Sciatic nerve (tissue), 2 donors: ENCODE measurements at places on chromosomes 6 and 20. TPM values are rescaled to one million over a fixed set of nuclear protein-coding genes. Genes with fewer than 3 reads are reported as not detected.

GRCh38 chr6:163319609-163320366 is 94.7 kb upstream of the QKI start:
- no peak for DNase-seq

GRCh38 chr20:50346374-50347283 is 156.0 kb downstream of the CEBPB start:
- peak; percentile 91 for DNase-seq

DNA sequence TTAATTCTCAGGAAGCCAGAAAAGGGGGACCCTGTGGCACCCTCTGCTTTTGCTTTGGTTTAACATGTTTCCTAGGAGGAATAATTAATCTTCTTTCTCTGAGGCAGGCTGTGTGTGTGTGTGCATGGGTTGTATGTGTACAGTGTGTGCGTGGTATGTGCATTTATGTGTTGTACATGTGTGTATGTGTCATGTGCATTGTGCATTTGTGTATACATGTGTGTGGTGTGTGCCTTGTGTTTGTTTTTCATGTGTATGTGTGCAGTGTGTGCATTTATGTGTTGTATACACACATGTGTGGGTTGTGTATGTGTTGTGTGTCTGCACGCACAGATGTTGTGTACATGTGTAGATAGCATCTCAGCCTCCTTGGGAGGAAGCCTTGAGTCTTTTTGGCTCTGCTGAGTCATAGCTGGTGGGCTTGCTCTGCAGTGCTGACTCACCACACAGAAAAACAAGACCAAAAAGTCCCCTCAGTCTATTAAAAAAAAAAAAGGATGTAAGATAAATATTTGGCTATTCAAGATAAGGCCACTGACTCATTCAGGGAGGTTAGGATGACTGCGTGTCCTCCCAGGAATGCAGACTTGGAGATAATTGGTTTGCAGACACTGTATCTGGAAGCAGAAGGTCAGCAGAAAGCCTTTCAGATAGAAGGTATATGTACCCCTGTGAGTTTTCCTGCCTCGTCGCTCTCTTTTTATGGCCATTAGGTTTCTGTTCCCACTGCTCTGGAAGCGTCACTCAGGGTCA is 58.6 kb downstream of the SYNJ2 start:
- DNase-seq, result no peak

The SLC17A9 gene
- 3.8 TPM for total RNA-seq

GRCh38 chr20:21618759-21619416 is 86.6 kb upstream of the PAX1 start:
- no peak for DNase-seq

DNA sequence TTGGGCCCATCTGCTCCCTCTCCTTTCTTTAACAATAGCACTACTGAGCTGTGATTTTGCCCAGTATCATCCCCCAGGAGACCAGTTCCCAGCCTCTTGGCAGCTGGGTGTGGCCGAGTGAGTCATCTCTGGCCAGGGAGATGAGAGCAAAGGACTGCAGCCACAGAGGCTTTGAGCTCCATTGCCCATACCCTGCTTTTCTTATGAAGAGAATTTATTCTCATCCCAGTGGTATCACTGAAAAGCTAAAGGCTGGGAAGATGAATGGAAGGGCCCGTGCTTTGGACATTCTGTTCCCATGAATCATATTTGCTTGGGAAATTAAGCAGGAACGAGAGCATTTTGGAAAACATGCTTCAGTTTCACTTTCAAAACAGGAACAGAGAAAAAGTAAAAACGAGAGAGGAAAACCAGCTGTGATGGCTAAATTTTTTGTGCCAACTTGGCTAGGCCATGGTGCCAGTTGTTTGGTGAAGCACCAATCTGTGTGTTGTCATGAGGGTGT is 14.9 kb downstream of the CST3 start:
- DNase-seq, result no peak

- no peak for DNase-seq
Measured at GRCh38 chr20:10438217-10438616, 3.1 kb downstream of the SLX4IP start.

The SUMO4 gene
- 7.1 TPM for total RNA-seq

The MROH8 gene
- total RNA-seq, result 5.2 TPM

DNA sequence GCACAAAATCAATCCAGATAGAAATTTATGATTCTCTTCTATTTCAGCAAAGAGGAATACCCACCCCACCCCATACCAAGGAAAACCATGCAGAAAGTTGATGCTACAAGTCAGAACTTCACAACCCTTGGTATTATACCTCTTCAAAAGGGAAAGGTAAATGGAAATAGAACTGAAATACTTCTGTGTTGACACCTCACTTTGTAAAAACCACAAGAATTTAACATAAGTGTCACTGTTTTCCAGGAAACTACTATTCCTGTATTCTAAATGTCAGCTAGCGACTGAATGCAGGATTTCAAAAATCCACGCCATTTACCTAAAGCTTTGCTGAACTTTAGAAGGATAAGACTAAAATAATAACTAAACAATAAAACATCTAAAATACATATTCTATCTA is 3.6 kb downstream of the CPNE1 start:
- DNase-seq, result no peak

GRCh38 chr6:142613981-142614380 is 312.2 kb downstream of the ADGRG6 start:
- no peak for DNase-seq

The NINL gene
- total RNA-seq, result 14.8 TPM

- DNase-seq, result no peak
Measured at GRCh38 chr6:30711758-30712380, 5.2 kb downstream of the MDC1 start.

DNA sequence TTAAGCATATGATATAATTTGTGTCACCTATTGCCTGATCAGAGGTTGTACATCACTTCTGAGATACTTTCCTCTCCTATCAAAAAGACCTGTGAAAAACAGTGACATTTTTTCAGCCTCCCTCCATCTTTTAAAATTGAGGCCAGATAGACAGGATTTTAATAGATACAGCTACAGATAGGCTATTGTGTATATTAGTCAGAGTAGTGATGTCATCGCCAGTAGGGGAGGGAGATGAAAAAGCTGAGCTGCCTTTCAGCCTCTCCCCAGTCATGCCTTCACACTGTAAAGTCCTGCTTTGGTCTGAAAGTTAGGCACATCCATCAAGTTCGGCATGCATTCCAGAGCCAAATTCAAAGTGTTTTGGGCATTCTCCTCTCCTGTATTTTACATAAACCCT is 7.9 kb upstream of the PABPC1L start:
- no peak for DNase-seq

The UNC5CL gene
- 1.6 TPM for total RNA-seq

GRCh38 chr6:91653895-91654294 is 1067.0 kb upstream of the MAP3K7 start:
- no peak for DNase-seq

The DYNLT2 gene
- total RNA-seq, result 2.9 TPM

GRCh38 chr6:31727717-31728671 is 1.1 kb downstream of the DDAH2 start:
- no peak for DNase-seq

The PRRT1 gene
- total RNA-seq, result 6.1 TPM

The MATN4 gene
- total RNA-seq, result 0.22 TPM

The C20orf204 gene
- 2.1 TPM for total RNA-seq
